ENCODE measurements at places on chromosomes 1 and 21. TPM values are rescaled to one million over a fixed set of nuclear protein-coding genes. Genes with fewer than 3 reads are reported as not detected.

RNF115 gene
- total RNA-seq, result 10.6 TPM

SPRR3 gene
- total RNA-seq, result not detected

ZBTB37 gene
- 15.2 TPM for total RNA-seq

FMO1 gene
- not detected for total RNA-seq

IQCC gene
- 3.5 TPM for total RNA-seq

SPRR2G gene
- not detected for total RNA-seq

DCST1 gene
- not detected for total RNA-seq

DNA sequence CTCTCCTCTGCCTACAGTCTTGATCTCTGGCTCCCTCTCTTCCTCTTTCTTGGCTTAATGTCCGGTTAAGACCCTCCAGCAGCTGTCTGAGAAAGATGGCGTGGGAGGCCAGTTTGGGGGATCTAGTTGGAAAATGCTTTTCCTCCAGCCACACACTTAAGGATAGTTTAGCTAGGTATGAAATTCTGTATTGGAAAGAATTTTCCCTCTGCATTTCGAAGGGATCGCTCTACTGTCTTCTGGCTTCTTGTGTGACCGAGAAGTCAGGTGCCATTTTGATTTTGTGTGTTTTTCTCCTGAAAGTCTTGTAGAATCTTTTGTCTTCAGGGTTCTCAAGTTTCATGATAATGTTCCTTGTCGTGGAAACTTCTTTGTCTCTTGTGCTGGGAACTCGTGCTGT lies 28.0 kb downstream of the PRKCZ start:
- no peak overlapping the region for H3K27ac ChIP-seq
- no peaks in the 10 kb centered on the region for H3K4me1 ChIP-seq
- peaks cover 9% of the 10 kb centered on the region for H3K36me3 ChIP-seq

- 0 out of 2 replicates have a peak, but pooled peaks cover 6% of the 10 kb centered on the region for H3K4me1 ChIP-seq
- H3K27me3 ChIP-seq, result no peaks in the 10 kb centered on the region
- H3K36me3 ChIP-seq, result no peaks in the 10 kb centered on the region
- no peak for DNase-seq
- H3K27ac ChIP-seq, result no peak overlapping the region
Observed at GRCh38 chr1:221782477-221782876, 40.6 kb upstream of the DUSP10 start.

GRCh38 chr1:63670164-63670563 lies 77.0 kb downstream of the PGM1 start:
- H3K27me3 ChIP-seq, result no peaks in the 10 kb centered on the region
- no peaks in the 10 kb centered on the region for H3K36me3 ChIP-seq
- no peak overlapping the region for H3K4me3 ChIP-seq
- H3K27ac ChIP-seq, result no peak overlapping the region
- no peaks in the 10 kb centered on the region for H3K4me1 ChIP-seq

GRCh38 chr1:107512836-107513235 lies 372.0 kb downstream of the NTNG1 start:
- no peak overlapping the region for H3K27ac ChIP-seq
- no peak overlapping the region for H3K4me3 ChIP-seq
- no peaks in the 10 kb centered on the region for H3K4me1 ChIP-seq

GRCh38 chr21:38236232-38236631 lies 20.6 kb upstream of the KCNJ15 start:
- H3K36me3 ChIP-seq, result peaks cover 5% of the 10 kb centered on the region
- H3K4me3 ChIP-seq, result no peak overlapping the region
- DNase-seq, result peak; percentile 4
- no peaks in the 10 kb centered on the region for H3K4me1 ChIP-seq

DNA sequence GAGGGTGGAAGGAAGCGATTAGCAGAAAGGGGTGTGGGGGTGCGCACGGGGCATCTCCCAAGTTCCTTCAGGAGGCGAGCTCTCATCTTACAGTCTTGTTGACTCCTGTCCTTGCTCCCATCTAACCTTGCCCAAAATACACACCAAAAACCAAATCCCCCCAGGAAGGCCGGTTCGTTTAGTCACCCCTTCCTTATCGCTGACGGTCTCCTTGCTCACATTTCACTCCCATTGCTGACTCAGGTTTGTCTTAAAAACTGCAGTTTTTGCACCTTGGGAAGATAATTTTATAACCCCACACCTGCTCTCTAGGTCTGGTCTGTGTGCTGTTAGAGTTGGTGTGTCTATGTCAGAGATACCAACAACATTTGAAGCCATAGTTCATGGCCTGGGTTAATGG lies 68.1 kb upstream of the F3 start:
- no peaks in the 10 kb centered on the region for H3K4me1 ChIP-seq
- H3K27me3 ChIP-seq, result no peaks in the 10 kb centered on the region
- H3K36me3 ChIP-seq, result no peaks in the 10 kb centered on the region
- no peak overlapping the region for H3K27ac ChIP-seq
- H3K4me3 ChIP-seq, result no peak overlapping the region

DNA sequence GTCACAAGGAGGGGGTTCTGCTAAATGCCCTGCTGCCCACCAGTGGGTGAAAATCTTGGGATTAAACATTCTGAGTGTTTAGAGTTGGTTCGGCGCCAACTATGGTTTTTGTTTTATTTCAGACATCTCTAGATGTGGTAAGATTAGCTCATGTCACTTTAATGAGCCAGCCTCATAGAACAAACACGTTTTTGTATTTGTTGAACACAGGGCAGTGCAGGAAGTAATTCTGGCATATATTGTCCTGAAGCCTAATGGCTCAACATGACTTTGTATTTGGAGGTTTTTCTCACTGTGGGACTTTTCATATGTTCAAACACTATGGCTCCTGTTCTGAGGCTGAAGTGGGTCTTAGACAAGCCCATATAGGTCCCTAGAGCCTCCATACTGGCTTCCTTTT lies 107.8 kb downstream of the NGF start:
- H3K27me3 ChIP-seq, result no peaks in the 10 kb centered on the region
- H3K27ac ChIP-seq, result no peak overlapping the region
- no peaks in the 10 kb centered on the region for H3K36me3 ChIP-seq

DNA sequence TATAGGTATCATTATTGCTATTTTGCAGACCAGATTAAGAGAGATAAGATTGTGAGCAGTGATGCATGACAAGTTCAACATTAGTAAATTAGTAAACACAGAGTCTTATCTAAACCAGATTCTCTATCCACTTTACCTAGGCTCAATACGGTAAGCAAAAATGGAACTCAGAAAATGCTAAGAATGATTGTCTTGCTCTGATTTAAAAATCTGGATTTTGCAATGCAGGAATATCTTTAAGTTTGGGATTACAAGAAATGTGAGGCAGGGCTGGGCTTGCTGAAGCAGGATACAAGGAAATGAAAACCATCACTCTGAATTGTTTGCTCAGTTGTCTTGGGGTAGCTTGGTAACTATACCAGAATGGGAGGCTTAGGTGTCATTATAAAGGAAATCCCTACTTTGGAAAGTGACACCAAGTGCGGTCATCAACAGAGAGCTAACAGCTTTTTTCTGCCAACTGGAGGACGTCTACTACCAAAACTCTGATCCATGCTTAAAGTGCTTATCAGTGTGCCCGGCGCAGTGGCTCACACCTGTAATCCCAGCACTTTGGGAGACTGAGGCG lies 332.7 kb upstream of the RUNX1 start:
- H3K27ac ChIP-seq, result no peak overlapping the region
- H3K4me3 ChIP-seq, result no peak overlapping the region
- no peaks in the 10 kb centered on the region for H3K36me3 ChIP-seq
- H3K4me1 ChIP-seq, result peaks cover 4% of the 10 kb centered on the region
- no peak for DNase-seq

DNA sequence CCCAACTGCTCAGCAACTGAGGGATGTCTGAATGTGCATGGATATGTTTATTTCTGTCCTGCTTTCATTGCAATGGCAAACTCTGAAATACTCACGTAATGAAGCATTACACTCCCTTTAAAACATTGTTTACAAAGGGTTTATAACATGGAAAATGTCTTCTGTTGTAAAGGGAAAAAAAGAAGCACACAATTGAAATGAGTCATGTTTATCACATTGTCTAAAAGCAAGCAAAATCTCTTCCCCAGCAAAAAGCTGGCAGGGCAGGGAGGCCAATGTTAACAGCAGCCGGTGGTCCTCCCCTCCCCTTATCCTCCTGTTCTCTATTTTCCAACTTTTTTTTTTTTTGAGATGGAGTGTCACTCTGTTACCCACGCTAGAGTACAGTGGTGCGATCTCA lies 3.9 kb upstream of the EFNA1 start:
- no peak overlapping the region for H3K27ac ChIP-seq
- H3K4me1 ChIP-seq, result peaks cover 31% of the 10 kb centered on the region
- peaks cover 71% of the 10 kb centered on the region for H3K27me3 ChIP-seq
- no peak overlapping the region for H3K4me3 ChIP-seq

- H3K27ac ChIP-seq, result no peak overlapping the region
- H3K36me3 ChIP-seq, result no peaks in the 10 kb centered on the region
- H3K27me3 ChIP-seq, result peaks cover 99% of the 10 kb centered on the region
Observed at GRCh38 chr1:90721210-90722194, 4.4 kb upstream of the BARHL2 start.

DNA sequence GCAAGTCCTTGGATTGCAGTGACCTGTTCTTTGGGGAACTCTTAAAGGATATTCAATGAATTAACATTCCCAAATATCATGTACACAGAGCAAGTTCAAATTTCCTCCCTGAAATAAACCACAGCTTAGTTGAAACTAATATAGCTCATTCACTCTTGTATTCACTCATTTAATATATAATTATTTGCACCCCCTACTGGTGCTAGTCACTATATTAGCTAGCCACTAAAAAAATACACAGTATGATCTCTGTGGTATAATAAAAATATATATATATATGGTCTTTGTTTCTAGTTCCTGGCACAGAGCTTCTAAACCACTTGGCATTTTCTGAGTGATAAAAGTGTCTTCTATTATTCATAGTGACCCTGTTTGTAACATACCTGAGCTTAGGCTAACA lies 177.3 kb upstream of the LYPLAL1 start:
- no peak overlapping the region for H3K27ac ChIP-seq
- H3K4me3 ChIP-seq, result no peak overlapping the region
- no peak for DNase-seq
- H3K36me3 ChIP-seq, result no peaks in the 10 kb centered on the region
- H3K4me1 ChIP-seq, result no peaks in the 10 kb centered on the region
- H3K27me3 ChIP-seq, result no peaks in the 10 kb centered on the region

DNA sequence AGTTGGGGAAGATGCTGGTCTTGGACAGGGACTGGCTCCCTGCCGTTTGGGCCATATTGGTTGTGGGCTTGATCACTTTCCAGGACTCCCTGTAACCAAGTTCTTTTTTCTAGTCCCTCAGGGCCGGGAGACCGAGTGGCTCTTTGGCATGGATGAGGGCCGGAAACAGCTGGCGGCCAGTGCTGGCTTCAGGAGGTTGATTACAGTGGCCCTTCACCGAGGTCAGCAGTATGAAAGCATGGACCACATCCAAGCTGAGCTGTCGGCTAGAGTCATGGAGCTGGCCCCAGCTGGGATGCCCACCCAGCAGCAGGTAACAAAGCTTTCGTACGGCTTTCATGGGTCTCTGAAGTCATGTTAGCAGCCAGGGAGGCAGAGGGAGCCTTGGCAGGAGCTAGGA lies 4.3 kb downstream of the METTL13 start:
- H3K27ac ChIP-seq, result no peak overlapping the region
- peaks cover 14% of the 10 kb centered on the region for H3K4me1 ChIP-seq

- DNase-seq, result no peak
- H3K36me3 ChIP-seq, result peaks cover 63% of the 10 kb centered on the region
- no peaks in the 10 kb centered on the region for H3K27me3 ChIP-seq
- H3K4me1 ChIP-seq, result peaks cover 5% of the 10 kb centered on the region
- no peak overlapping the region for H3K4me3 ChIP-seq
Observed at GRCh38 chr1:68479501-68479900, 17.4 kb downstream of the DEPDC1 start.

All from GM23338 (cell line).